ENCODE measurements at places on chromosomes 5 and 9. TPM values are rescaled to one million over a fixed set of nuclear protein-coding genes. Genes with fewer than 3 reads are reported as not detected.

The FAXDC2 gene
- 6.2 TPM for total RNA-seq

The NEUROG1 gene
- total RNA-seq, result not detected

The IL33 gene
- 12.7 TPM for total RNA-seq

The MLANA gene
- not detected for total RNA-seq

The ARL14EPL gene
- 0.67 TPM for total RNA-seq

The GNG10 gene
- total RNA-seq, result 54.5 TPM

The CRAT gene
- 58.5 TPM for total RNA-seq

The PCDHB9 gene
- 0.65 TPM for total RNA-seq

The ECSCR gene
- total RNA-seq, result 359 TPM

The DEPDC1B gene
- total RNA-seq, result 7.2 TPM

The CCDC192 gene
- total RNA-seq, result not detected

The PTGER4 gene
- 83.0 TPM for total RNA-seq

The GPR150 gene
- 0.33 TPM for total RNA-seq

The SLCO6A1 gene
- not detected for total RNA-seq

The CARTPT gene
- total RNA-seq, result not detected

The ZNF300 gene
- 5.3 TPM for total RNA-seq

The LTC4S gene
- 0.57 TPM for total RNA-seq

The PCDHA12 gene
- total RNA-seq, result under 0.01 TPM

The FAM200C gene
- 3.3 TPM for total RNA-seq

The INSYN2B gene
- total RNA-seq, result 52.3 TPM

The ADCY2 gene
- total RNA-seq, result not detected

The SYNPO gene
- total RNA-seq, result 37.9 TPM

The CACFD1 gene
- total RNA-seq, result 4.9 TPM

The OMD gene
- under 0.01 TPM for total RNA-seq

The DOCK8 gene
- 3.2 TPM for total RNA-seq

The MAST4 gene
- 83.3 TPM for total RNA-seq

Measured in vein endothelial cell (primary cell).